DND-41 (cell line): ENCODE measurements at places on chromosomes 11 and 22.

DNA sequence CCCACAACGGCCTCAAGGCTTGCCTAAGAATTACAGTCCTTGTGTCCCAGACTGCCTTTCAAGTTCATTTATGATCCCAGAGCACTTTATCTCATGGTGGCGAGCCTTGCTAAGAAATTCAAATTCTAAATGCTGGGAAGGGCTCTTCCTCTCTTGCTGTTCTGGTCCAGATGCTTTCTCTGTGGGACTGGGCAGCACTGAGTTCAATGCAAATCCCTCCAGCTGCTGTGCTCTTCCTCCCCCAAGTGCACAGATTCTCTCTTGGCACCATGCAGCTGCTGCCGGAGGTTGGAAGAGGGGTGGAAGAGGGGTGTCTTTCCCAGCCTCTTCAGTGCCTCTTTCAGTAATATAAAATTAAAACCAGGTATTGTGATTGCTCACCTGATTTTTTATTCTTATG lies 828.0 kb downstream of the DLG2 start:
- DNase-seq: no peak

- no peak for DNase-seq
Observed at GRCh38 chr11:111091321-111091938, 154.1 kb upstream of the POU2AF2 start.

GRCh38 chr11:64094463-64095260 lies 58.9 kb downstream of the FLRT1 start:
- DNase-seq: no peak

- no peak for DNase-seq
Observed at GRCh38 chr11:123822599-123822998, 16.4 kb upstream of the OR6M1 start.
